Heart left ventricle (tissue), 16 donors: ENCODE measurements at places on chromosomes 12 and 14. TPM values are rescaled to one million over a fixed set of nuclear protein-coding genes. Genes with fewer than 3 reads are reported as not detected.

NPFF gene
- not detected for total RNA-seq

- H3K4me3 ChIP-seq: no peak overlapping the region
- peaks cover 23% of the 10 kb centered on the region for H3K4me1 ChIP-seq
- H3K36me3 ChIP-seq: no peaks in the 10 kb centered on the region
- H3K27ac ChIP-seq: no peak overlapping the region
These were observed 165.5 kb downstream of the SLC41A2 start for GRCh38 chr12:104792570-104792969.

DNA sequence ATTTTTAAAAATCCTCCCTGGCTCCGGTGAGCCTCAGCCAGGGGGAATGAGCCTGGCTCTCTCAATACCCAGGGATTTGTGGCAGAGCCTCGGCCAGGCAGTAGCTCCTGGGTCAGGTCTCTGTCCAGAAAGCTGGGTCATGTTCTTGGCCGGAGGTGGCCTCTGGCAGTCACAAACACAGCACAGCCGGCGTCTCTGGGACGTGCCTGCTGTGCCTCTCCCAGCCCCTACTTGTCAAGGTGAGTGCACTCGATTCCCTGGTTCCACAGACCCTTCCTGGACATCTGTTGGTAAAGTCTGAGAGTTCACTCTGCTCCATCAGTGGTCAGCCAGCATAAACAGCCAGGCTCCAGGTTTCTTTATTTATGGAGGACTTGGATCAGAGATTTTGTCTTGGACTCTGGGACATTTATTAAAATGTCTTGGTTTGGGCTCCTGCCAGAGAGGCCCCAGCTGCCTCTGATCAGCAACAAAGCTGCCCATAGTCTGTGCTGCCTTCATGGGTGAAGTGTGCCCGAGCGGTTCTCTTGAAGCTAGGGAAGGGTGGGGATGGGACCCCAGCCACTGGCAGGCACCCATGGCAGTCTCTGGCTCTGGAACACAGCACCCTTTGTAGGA is 56.7 kb downstream of the DGLUCY start:
- no peak for DNase-seq
- peaks cover 71% of the 10 kb centered on the region for H3K36me3 ChIP-seq
- H3K27me3 ChIP-seq: no peaks in the 10 kb centered on the region
- H3K4me3 ChIP-seq: no peak overlapping the region
- H3K4me1 ChIP-seq: peaks cover 45% of the 10 kb centered on the region

DNA sequence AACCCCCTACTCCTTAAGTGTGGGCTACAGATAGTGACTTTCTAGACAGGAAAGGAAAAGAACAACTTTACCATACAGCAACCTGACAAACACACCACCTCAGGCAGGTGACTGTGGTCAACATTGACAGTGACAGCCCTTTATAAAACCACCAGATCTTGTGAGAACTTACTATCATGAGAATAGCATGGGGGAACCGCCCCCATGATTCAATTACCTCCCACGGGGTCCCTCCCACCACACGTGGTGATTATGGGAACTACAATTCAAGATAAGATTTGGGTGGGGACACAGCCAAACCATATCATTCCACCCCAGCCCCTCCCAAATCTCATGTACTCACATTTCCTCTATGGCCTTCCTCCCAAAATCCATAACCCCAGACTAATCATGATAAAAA is 16.3 kb downstream of the OR10P1 start:
- no peaks in the 10 kb centered on the region for H3K27me3 ChIP-seq
- DNase-seq: no peak
- H3K4me1 ChIP-seq: no peaks in the 10 kb centered on the region
- no peaks in the 10 kb centered on the region for H3K36me3 ChIP-seq
- H3K4me3 ChIP-seq: no peak overlapping the region
- no peak overlapping the region for H3K27ac ChIP-seq
